ENCODE measurements at places on chromosomes 3 and 15.

DNA sequence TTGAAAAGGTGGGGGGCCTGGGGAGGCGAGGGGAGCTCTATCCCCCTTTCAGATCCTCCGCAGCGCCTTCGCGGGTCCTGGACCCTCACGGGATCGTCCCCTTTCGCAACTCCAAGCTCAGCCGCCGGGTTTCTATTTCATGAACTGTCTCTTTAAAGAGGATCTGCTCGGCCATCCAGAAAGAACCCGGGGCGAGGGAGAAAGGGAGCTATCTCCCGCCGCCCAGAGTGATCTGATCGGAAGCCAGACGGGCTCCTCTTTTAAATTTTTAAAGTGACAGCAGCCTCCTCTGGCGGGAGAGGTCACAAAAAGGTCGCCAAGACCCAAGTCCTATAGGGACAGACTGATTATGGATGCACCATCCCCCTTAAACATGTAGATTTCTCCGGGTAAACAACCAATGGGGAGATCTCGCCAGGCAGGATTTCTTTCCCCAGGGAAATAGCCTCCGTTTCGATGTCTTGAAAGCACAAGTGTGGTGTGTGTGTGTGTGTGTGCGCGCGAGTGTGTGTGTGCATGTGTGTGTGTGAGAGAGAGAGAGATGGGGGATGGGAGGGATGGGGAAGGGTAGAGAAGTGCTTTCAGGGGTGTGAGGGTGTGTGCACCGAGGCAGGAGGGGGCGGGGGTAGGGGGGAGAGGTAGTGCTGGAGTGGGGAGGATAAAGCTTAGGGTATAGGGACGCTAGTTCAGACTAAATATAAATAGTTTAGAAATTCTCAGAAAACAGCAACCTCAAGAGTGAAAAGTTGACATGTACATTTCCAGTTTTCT lies 516.1 kb downstream of the MECOM start:
- DNase-seq: no peak

DNA sequence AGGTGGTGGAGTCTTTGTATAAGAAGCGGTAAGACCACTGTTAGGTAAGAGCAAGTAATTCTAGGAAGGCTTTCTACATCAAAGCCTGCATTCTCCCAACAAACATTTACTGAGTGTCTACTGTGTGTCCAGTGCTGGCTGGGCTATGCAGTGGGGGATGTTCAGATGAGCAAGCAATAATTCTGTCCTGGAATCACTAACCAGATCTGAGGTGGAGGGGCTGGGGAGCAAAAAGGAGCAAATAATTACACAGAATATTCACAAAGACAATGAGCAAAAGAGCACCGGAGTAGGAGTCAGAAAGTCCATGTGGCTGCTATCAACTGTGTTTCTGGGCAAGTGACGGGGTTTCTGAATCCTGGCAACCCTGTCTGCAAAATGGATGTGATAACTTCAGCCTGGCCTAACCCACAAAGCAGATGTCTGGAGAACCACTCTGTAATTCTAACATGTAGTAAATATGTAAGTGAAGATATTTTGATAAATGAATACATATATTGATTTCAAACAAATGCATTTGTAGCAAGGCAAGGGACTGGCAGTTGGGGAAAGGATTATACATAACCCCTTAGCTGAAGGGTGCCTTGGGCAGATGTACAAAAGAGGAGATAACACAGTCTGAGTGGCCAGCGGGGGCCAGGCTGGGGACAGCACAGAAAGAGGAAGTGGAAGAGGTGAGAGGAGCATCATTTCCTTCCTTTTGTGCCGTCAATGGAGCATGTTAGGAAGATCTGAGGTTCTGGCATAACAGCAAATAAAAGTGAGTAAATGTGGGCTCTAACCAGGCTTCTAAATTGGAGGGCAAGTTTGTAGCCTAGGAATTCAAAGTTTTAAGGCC lies 28.8 kb downstream of the CYP8B1 start:
- no peak for DNase-seq

- DNase-seq: no peak
These were observed 874.0 kb downstream of the PLOD2 start for GRCh38 chr3:145286937-145287336.

DNA sequence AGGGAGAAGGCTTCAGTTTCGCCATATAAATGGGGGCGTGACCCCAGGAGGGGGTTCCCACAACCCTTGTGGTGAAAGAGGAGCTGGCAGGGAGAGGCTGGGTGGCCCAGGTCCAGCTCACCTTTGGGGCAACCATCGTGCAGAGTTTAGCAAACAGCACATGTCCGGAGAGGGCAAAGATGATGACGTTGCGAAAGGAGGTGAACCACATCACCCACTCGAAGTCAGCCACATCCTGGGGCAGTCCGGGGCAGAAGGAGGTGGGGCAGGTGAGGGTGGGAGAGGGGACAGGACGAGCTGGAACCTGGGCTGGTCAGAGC lies 3.7 kb downstream of the HHATL start:
- DNase-seq: no peak
